Inflammatory macrophage treated with lipopolysaccharide for 4 hours (primary cell): ENCODE measurements at places on chromosomes 2 and 18.
A peak's percentile ranks its signal among the peaks of the same experiment; 100 is the strongest.

DNA sequence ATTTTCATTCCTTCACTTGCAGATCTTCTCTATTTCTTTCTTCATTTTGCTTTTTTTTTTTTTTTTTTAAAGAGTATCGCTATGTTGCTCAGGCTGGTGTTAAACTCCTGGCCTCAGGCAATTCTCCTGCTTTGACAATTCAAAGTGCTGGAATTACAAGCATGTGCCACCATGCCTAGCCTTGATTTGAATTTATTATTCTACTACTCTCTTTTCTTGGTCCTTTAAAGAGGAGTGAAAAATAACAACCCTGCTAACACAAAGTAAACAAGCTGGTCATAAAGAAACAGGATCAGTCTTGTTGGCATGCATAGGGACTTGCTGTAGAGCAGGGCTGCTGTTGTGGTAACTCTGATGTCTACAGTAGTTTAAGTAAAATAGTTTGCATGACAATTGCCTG lies 1615.3 kb upstream of the ZEB2 start:
- no peak for DNase-seq

GRCh38 chr2:122001441-122001874 lies 246.0 kb downstream of the TSN start:
- no peak for DNase-seq

DNA sequence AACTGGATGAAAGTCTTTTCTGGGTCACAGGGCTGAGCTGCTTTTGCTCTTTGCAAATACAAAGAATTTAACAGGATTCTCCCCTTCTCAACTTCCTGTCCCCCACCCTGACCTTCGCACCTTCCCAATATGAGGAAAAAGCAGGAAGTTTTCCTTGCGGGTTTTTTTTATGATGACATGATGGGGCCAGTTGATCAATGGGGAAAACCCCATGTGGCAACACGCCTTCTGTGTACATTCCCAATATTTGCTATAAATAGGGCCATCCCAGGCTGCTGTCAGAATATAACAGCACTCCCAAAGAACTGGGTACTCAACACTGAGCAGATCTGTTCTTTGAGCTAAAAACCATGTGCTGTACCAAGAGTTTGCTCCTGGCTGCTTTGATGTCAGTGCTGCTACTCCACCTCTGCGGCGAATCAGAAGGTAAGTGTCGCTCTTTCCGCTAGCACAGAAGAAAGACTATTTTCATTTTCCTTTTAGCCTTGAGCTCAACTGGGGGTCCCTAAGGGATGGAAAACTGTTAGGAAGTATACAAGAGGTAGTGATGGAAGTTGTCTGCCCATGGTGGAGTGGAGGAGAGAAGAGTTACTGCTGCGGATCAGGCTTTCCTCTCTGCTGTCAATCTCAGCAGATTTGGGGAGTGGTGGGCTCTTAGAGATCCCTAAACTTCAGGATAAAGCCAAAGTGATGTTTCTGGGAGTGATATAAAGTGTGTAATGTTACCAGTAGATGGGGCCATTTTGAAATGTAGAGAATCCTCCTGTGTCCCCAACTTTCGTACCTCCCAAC lies at the start of gene CCL20:
Gene CCL20 (plus strand): TSS at position 281 of the 792 bp plus-strand sequence. CDS start 70 bp downstream, at position 351.
- DNase-seq, result peak; percentile 87

- DNase-seq, result peak; percentile 92
These were observed 63.9 kb downstream of the ALPK2 start for GRCh38 chr18:58565021-58565420.

GRCh38 chr2:31240381-31241365 lies 6.7 kb downstream of the EHD3 start:
- DNase-seq, result no peak

- DNase-seq, result peak; percentile 61
These were observed 14.3 kb upstream of the TRIB2 start for GRCh38 chr2:12702168-12703121.

DNA sequence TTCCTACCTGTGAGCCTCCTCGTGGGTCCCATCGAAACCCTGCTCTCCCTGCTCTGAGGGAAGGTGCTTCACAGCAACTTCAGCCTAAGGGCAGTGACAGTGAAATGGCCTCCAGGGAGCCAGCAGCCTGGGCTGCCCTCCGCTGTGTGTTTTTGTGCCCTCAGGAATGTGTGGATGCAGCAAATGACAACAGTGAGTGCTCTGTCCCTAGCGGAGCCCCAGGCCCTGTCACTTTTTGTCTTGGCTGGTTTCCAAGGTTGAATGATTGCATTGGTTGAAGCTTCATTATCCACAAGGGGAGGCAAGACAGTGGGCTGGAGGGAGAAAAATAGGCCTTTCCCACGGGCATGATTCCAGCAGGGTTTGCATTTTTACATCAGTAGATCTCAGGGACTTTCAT lies 42.9 kb downstream of the STON1 start:
- DNase-seq, result no peak

GRCh38 chr2:70569559-70569958 lies 15.9 kb upstream of the TGFA start:
- no peak for DNase-seq

- peak; percentile 70 for DNase-seq
These were observed 27.2 kb downstream of the PPP3R1 start for GRCh38 chr2:68225119-68225632.

GRCh38 chr2:48069769-48070168 lies 163.5 kb upstream of the FBXO11 start:
- peak; percentile 11 for DNase-seq

DNA sequence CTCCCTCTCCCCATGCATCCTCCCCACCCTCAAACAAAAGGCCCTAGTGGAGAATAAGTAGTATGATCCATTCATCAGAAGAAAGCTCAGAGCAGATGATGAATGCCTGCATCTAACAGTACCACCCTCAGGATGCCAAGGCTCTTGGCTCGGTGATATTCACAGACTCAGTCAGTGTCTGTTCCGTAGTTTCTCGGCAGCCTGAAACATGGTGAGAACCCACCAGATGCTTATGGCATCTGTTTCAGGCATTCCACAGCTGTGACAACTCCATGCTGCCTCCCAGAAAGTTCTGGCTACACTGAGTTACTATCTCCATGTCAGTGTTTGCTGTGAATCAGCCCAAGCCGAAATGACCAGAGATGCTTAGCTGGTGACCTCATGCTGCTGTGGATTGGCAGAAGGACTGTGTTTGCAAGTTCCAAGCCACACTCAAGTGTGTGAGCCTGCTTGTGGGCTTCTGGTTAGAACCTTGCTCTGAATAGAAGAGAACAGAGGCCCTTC lies 83.9 kb downstream of the WDSUB1 start:
- no peak for DNase-seq

DNA sequence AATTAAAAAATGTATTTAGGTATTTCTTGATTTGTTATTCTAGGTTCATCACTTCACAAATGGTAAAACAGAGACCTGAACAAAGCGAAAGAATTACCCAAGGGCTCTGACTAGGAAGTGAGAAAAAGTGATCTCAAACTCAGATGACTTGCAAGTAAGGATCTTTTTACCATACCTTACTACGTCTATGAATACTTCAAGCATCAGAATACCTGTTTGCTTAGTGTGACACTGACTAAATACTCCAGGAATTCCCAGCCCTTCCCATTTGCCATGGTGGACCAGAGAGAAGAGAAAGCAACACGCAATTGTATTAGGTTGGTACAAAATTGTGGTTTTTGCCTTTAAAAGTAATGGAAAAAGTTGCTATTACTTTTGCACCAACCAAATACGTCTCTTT lies 35.8 kb upstream of the FIGN start:
- no peak for DNase-seq

DNA sequence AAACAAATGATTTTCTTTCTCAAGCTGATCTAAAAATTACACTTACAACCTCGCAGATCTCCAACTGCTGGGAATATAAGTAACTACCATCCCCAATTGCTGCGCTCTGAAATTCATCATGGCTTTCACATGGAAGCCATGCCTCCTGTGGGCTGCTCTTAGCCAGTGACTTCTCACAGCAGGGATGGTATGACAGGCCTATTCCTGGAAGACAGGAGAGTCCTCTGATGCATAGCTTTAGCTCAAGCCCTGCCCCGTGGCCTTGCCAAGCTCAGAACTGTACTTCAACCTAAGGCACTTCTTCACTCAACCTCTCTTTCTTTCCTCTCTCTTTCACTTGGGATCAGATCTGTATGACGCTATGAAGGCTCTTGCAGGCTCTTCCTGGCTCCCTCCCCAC lies 12.6 kb upstream of the ELAC1 start:
- DNase-seq, result no peak

- no peak for DNase-seq
These were observed 290.9 kb downstream of the AGAP1 start for GRCh38 chr2:235784788-235785187.

- peak; percentile 59 for DNase-seq
These were observed 52.2 kb downstream of the SMAD7 start for GRCh38 chr18:48898521-48898920.

GRCh38 chr2:28664120-28664842 lies 87.3 kb upstream of the PPP1CB start:
- no peak for DNase-seq

DNA sequence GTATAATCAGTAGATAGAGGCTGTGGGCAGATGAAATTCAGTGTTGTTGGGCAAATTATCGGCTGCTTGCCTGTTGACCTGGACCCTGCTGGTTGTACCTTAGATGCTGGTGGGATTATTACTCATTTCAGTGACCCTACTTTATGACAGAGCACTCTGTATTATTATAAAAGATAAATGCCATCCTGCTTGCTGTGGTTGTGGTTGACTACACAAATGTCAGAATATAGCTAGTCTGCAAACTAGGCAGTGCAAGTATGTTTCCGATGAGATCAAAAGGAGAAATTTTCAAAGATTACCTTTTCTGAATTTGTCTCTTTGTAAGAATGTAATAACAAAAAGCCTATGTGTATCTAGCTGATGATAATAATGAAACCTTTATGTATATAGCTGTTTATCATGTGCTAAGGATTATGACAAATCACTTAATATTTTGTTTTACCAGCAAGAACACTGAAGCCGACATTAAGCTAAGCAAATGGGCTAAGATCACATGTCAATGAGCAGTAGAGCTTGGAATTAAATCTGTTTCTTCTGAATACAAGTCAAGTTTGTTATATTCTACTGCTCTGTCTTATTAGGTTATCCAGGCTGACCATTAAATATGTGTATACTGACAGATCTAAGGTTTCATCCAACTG lies 219.2 kb downstream of the CAMKMT start:
- no peak for DNase-seq

DNA sequence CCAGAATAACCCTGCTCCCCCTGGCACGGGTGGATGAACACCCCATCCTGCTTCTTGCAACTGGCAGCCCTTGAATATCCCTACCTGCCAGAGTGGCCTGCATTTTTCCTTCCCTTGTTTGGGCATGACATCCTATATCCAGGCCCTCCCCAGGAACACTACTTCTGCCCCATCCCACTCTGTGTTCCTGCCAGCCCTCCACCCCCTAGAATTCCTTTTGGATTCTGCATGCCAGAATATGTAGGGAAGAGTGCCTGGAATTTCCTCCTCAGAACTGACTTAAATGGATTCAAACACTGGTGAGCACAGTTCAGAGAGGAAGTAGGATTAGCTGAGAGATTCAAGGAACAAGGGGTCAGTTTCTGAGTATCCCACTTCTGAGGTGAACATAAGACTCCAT lies 123.5 kb upstream of the PELI1 start:
- no peak for DNase-seq

GRCh38 chr2:165240916-165241315 lies 1.7 kb downstream of the SCN2A start:
- DNase-seq, result no peak

- DNase-seq, result no peak
These were observed 19.3 kb upstream of the RBBP8 start for GRCh38 chr18:22913861-22914260.

DNA sequence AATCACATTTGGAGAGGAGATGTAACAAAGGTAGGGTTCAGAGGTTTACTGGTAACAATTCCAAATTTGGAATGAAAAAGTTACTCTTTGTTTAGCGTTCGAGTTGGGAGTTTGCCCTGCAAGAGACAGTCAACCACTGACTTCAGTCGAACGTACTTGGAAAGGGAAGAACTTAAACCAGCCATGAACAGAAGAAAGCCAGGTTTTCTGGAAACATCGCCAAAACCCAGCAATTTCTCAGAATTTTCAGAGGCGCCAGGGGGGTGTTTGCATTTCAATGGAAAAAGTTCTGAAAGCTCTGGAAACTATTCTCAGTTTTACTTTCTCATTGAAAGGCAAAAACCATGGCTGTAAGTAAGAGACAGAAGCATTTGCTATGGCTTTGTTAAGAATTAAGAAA lies 28.5 kb upstream of the AQP4 start:
- no peak for DNase-seq
